Stimulated activated memory B cell treated with anti-CD40 and anti-IgM and Interleukin-4, amounts not matched to agents 10 μg/mL and 1 μg/mL and 100 μg/mL, for 72 hours (primary cell): ENCODE measurements at places on chromosomes 3 and 15.
A peak's percentile ranks its signal among the peaks of the same experiment; 100 is the strongest.

- no peaks in the 10 kb centered on the region for H3K27me3 ChIP-seq
- H3K36me3 ChIP-seq: no peaks in the 10 kb centered on the region
- H3K27ac ChIP-seq: no peak overlapping the region
- H3K4me3 ChIP-seq: no peak overlapping the region
- ATAC-seq: no peak
Measured at GRCh38 chr3:55647063-55647462, 160.0 kb upstream of the WNT5A start.

- no peaks in the 10 kb centered on the region for H3K27me3 ChIP-seq
- no peaks in the 10 kb centered on the region for H3K36me3 ChIP-seq
- ATAC-seq: no peak
- no peak overlapping the region for H3K4me3 ChIP-seq
- H3K27ac ChIP-seq: no peak overlapping the region
Measured at GRCh38 chr15:73075160-73075859, 23.0 kb downstream of the NEO1 start.

DNA sequence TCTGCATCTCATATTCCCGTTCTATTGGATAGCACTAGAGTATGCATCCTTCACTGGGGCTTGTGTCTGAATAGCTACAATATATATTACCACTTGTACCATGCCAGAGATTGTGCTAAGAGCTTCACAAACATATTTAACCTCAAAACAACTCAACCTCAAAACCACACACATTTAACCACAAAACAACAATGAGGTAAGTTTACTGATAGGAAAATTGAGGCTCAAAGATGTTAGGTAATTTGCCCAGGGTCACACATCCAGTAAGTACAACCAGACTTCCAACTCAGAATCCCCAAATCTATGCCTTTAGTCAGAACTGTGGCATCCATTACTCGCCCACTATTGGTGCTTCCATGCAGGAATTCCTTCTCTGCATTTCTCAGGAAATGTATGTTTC lies 220.0 kb downstream of the FAM43A start:
- H3K4me1 ChIP-seq: peaks cover 24% of the 10 kb centered on the region
- no peak overlapping the region for H3K4me3 ChIP-seq
- no peaks in the 10 kb centered on the region for H3K36me3 ChIP-seq
- no peaks in the 10 kb centered on the region for H3K27me3 ChIP-seq

- H3K27ac ChIP-seq: no peak overlapping the region
- H3K27me3 ChIP-seq: peaks cover 10% of the 10 kb centered on the region
- no peaks in the 10 kb centered on the region for H3K36me3 ChIP-seq
Measured at GRCh38 chr3:193943200-193943599, 192.7 kb upstream of the HES1 start.

- no peaks in the 10 kb centered on the region for H3K36me3 ChIP-seq
- H3K27me3 ChIP-seq: no peaks in the 10 kb centered on the region
- H3K4me3 ChIP-seq: peak overlapping the region; percentile 71
- H3K4me1 ChIP-seq: peaks cover 52% of the 10 kb centered on the region
- peak overlapping the region; percentile 65 for H3K27ac ChIP-seq
Measured at GRCh38 chr15:67064607-67065530, 533 bp upstream of the SMAD3 start.

DNA sequence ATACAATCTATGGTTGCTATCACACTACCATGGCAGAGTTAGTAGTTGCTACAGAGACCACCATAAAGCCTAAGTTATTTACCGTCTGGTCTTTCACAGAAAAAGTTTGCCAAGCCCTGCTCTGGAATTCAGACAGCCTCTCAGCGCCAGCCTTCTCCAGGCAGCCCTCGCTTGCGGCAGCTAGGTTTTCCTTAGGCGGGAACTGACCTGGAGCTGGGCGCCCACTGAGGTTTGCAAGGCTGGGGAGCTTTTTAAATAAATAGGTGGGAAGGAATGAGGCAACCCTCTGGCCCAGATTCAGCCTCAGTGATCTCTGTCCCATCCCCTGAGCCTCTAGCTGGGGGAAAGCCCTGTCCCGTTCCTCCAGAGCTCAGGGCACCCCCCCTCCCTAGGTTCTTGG lies 1.2 kb downstream of the CTSH start:
- H3K4me3 ChIP-seq: peak overlapping the region; percentile 98
- H3K4me1 ChIP-seq: peaks cover 38% of the 10 kb centered on the region
- ATAC-seq: no peak

GRCh38 chr3:118799303-118799702 lies 235.3 kb downstream of the IGSF11 start:
- H3K4me1 ChIP-seq: no peaks in the 10 kb centered on the region
- no peak for ATAC-seq
- no peaks in the 10 kb centered on the region for H3K27me3 ChIP-seq
- no peaks in the 10 kb centered on the region for H3K36me3 ChIP-seq
- H3K27ac ChIP-seq: no peak overlapping the region

GRCh38 chr3:62201438-62202035 lies 171.8 kb downstream of the FEZF2 start:
- H3K27me3 ChIP-seq: no peaks in the 10 kb centered on the region
- H3K36me3 ChIP-seq: peaks cover 5% of the 10 kb centered on the region
- no peak for ATAC-seq
- H3K27ac ChIP-seq: no peak overlapping the region
- no peaks in the 10 kb centered on the region for H3K4me1 ChIP-seq

DNA sequence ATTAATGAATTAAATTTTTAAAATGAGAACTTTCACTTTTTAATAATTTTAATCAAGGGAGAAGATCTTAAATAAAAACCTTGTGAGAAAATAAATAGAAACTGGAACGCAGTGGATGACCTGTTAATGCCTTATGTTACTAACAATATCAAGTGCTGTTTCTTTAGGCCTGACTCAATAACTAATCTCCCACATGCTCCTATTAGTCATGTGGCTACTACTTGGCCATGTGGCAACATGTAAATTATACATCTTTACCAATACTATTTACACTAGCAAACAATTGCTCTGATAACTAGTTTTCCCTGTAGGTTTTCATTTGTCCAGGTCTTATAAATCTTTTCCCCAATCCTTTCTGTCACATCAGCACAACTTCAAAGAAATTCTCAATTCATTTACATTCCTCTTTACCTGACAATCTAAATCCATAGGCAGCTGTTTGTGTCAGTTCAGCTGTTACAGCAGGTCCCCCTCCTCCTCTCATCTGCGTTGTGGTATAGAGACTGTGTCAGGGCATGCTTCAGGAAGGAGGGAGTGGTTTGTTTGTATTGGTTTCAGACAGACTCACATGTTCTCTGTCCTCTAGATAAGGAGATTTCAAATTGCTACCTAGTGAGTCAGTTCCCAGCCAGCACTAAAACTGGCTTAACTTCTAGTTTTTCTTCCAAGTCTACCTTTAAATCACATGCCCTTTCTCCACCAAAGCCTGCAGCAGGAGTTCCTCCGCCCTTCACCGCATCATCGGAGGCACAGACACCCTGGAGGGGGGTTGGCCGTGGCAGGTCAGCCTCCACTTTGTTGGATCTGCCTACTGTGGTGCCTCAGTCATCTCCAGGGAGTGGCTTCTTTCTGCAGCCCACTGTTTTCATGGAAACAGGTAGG lies 11.3 kb upstream of the C3orf52 start:
- H3K27ac ChIP-seq: no peak overlapping the region
- H3K27me3 ChIP-seq: peaks cover 21% of the 10 kb centered on the region
- ATAC-seq: no peak
- H3K4me1 ChIP-seq: no peaks in the 10 kb centered on the region
- H3K36me3 ChIP-seq: no peaks in the 10 kb centered on the region

GRCh38 chr15:70512772-70513362 lies 250.5 kb downstream of the UACA start:
- no peak overlapping the region for H3K27ac ChIP-seq
- H3K27me3 ChIP-seq: peaks cover 8% of the 10 kb centered on the region
- H3K36me3 ChIP-seq: peaks cover 10% of the 10 kb centered on the region
- H3K4me1 ChIP-seq: peaks cover 25% of the 10 kb centered on the region

DNA sequence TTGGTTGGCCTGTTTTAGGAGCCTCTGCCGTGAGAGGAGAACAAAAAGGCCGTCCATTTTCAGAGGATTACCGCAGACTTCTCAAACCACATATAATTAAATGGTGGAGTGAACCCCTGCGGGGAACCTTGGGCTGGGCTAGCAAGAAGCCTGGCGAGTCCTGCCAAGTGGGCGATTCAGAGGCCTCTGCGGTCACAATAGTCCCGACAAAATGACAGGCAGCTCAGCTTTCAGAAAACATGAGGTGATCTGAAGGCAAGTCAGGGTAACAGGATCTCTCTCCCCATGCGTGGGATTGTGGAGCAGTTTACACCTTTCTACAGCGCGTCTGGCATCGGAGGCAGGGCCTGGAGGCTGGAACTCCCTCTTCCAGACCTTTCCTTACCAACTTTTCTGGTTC lies 134.8 kb downstream of the ASB7 start:
- no peaks in the 10 kb centered on the region for H3K4me1 ChIP-seq
- H3K4me3 ChIP-seq: no peak overlapping the region
- H3K27ac ChIP-seq: no peak overlapping the region
- no peaks in the 10 kb centered on the region for H3K36me3 ChIP-seq

DNA sequence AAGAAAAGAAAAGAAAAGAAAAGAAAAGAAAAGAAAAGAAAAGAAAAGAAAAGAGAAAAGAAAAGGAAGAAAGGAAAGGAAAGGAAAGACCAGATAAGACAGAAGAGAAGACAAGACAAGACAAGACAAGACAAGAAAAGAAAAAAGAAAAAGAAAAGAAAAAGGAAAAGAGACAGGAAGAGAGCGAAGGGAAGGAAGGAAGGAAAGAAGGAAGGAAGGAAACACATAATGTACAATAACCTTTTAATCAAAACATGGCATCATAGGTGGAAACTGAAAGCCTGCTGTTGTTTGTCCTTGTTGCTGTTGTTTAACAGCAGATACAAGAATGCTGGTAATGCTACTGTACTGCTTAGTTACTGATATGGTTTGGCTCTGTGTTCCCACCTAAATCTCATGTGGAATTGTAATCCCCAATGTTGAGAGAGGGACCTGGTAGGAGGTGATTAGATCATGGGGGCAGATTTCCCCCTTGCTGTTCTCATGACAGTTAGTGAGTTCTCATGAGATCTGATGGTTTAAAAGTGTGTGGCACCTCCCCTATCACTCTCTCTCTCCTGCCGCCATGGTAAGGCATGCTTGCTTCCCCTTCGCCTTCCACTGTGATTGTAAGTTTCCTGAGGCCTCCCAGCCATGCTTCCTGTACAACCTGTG lies 67.3 kb downstream of the MCF2L2 start:
- H3K36me3 ChIP-seq: no peaks in the 10 kb centered on the region
- no peak for ATAC-seq
- no peak overlapping the region for H3K27ac ChIP-seq
- peaks cover 6% of the 10 kb centered on the region for H3K4me1 ChIP-seq
- H3K4me3 ChIP-seq: no peak overlapping the region

DNA sequence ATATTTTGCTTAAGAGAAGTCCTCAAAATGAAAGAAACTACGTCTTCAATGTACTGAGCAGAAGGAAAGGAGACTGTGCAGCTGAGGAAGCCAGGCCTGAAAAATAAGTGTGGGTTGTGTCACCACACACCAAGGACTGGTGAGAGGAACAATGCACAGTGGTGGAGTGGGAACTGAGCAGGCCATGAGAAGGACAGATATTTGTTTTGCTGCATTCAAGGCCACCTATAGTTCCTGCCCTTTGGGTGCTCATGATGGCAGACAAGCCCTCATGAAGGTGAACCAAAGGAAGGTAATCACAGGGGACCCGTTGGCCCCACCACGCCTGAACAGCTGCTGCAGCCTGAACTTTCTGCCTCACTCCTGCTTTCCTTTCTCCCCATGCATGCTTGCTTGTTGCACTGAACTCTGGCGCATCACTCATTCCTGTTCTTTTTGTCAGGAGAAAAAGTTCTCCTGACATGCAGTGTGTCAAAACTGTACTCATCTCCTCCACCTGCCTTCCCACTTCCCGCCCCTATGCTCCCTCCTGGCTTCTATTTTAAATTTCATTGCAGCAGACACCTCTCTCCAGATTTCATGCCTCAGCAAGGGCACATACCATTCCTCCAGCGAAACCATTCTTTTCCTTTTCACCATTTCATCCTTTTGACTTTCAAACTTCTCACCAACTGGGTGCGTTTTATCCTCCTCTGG lies 2.2 kb upstream of the RNF7 start:
- peaks cover 18% of the 10 kb centered on the region for H3K4me1 ChIP-seq
- no peak for ATAC-seq
- no peaks in the 10 kb centered on the region for H3K36me3 ChIP-seq
- H3K27ac ChIP-seq: no peak overlapping the region

DNA sequence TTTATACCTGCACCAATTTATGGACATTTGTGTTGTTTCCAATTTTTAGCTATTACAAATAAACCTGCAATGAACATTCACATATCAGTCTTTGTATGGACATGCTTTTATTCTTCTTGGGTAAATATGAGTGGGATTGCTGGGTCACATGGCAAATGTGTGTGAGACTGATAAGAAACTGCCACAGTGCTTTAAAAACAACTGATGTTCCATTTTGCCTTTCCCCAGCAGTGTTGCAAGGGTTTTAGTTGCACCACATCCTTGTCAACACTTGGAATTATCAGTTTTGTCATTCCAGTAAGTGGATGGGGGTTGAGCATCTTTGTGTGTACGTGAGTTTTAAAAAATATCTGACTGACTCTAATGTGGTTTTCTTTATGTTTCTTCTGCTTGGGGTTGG lies 191.2 kb downstream of the PLCL2 start:
- H3K36me3 ChIP-seq: peaks cover 63% of the 10 kb centered on the region
- no peak overlapping the region for H3K4me3 ChIP-seq
- ATAC-seq: no peak
- H3K27ac ChIP-seq: no peak overlapping the region
- no peaks in the 10 kb centered on the region for H3K27me3 ChIP-seq

DNA sequence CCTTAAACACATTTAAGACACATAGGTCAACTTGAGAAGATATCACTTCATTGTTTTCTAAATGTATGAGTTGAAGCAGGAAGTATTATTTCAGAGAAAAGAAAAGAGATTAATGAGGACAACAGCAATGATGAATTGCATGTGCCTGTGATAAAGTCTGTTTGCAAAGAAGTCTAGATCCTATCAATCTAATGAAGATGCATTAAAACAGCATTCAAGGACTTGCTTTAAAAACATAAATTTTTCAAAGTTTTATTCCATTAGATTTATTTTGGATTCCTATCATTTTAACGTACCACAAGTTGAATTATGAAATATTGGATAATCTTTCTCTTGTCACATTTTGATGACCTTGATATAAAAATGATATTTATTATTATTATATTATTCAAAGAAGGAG lies 642.5 kb upstream of the CCDC54 start:
- H3K4me3 ChIP-seq: no peak overlapping the region
- H3K36me3 ChIP-seq: no peaks in the 10 kb centered on the region
- peaks cover 8% of the 10 kb centered on the region for H3K27me3 ChIP-seq

GRCh38 chr3:117074826-117075225 lies 365.2 kb downstream of the TUSC7 start:
- no peak overlapping the region for H3K27ac ChIP-seq
- no peaks in the 10 kb centered on the region for H3K4me1 ChIP-seq
- ATAC-seq: no peak
- no peak overlapping the region for H3K4me3 ChIP-seq
- no peaks in the 10 kb centered on the region for H3K27me3 ChIP-seq

- H3K27me3 ChIP-seq: no peaks in the 10 kb centered on the region
- H3K4me1 ChIP-seq: peaks cover 30% of the 10 kb centered on the region
- peak overlapping the region; percentile 93 for H3K4me3 ChIP-seq
- H3K36me3 ChIP-seq: peaks cover 14% of the 10 kb centered on the region
- H3K27ac ChIP-seq: peak overlapping the region; percentile 64
Measured at GRCh38 chr3:9951126-9951525, 1.1 kb downstream of the PRRT3 start.

GRCh38 chr15:95918525-95918924 lies 412.0 kb upstream of the NR2F2 start:
- no peak overlapping the region for H3K4me3 ChIP-seq
- ATAC-seq: no peak
- H3K36me3 ChIP-seq: no peaks in the 10 kb centered on the region
- no peak overlapping the region for H3K27ac ChIP-seq

- H3K4me1 ChIP-seq: peaks cover 23% of the 10 kb centered on the region
- peaks cover 26% of the 10 kb centered on the region for H3K27me3 ChIP-seq
- H3K27ac ChIP-seq: no peak overlapping the region
- no peaks in the 10 kb centered on the region for H3K36me3 ChIP-seq
- H3K4me3 ChIP-seq: no peak overlapping the region
Measured at GRCh38 chr15:58517682-58518525, 86.1 kb downstream of the LIPC start.
